Left cardiac atrium (tissue), 4 donors: ENCODE measurements at places on chromosomes 2 and 18. TPM values are rescaled to one million over a fixed set of nuclear protein-coding genes. Genes with fewer than 3 reads are reported as not detected.

GRCh38 chr2:120463527-120463926, 117.6 kb downstream of the INHBB start:
- no peak for DNase-seq

Gene OSR1
- total RNA-seq = 59.7 TPM

- DNase-seq = no peak
Measured at GRCh38 chr2:43199492-43200488, 26.6 kb downstream of the ZFP36L2 start.

GRCh38 chr2:14996351-14997014, 364.0 kb downstream of the LRATD1 start:
- no peak for DNase-seq

Gene PLA2R1
- total RNA-seq = 4.2 TPM

Gene GRHL1
- total RNA-seq = 5.7 TPM

GRCh38 chr2:240000671-240001070, 24.5 kb downstream of the NDUFA10 start:
- no peak for DNase-seq

Gene TMEFF2
- 0.08 TPM for total RNA-seq

- DNase-seq = no peak
Measured at GRCh38 chr2:98773169-98773568, 42.2 kb upstream of the MGAT4A start.
